ENCODE measurements at places on chromosomes 4 and X.

- ATAC-seq = no peak
Measured at GRCh38 chrX:44202596-44202995, 140.9 kb downstream of the EFHC2 start.

- ATAC-seq = no peak
Measured at GRCh38 chr4:94208918-94209317, 1.3 kb downstream of the SMARCAD1 start.

GRCh38 chr4:67580577-67580976 is 22.1 kb downstream of the STAP1 start:
- no peak for ATAC-seq

- ATAC-seq = no peak
Measured at GRCh38 chr4:114770624-114771023, 172.0 kb downstream of the UGT8 start.

- ATAC-seq = no peak
Measured at GRCh38 chr4:82362565-82362964, 11.2 kb downstream of the HNRNPD start.

- no peak for ATAC-seq
Measured at GRCh38 chr4:80082693-80083092, 9.7 kb upstream of the ANTXR2 start.

- no peak for ATAC-seq
Measured at GRCh38 chr4:72860766-72861165, 208.8 kb downstream of the COX18 start.

DNA sequence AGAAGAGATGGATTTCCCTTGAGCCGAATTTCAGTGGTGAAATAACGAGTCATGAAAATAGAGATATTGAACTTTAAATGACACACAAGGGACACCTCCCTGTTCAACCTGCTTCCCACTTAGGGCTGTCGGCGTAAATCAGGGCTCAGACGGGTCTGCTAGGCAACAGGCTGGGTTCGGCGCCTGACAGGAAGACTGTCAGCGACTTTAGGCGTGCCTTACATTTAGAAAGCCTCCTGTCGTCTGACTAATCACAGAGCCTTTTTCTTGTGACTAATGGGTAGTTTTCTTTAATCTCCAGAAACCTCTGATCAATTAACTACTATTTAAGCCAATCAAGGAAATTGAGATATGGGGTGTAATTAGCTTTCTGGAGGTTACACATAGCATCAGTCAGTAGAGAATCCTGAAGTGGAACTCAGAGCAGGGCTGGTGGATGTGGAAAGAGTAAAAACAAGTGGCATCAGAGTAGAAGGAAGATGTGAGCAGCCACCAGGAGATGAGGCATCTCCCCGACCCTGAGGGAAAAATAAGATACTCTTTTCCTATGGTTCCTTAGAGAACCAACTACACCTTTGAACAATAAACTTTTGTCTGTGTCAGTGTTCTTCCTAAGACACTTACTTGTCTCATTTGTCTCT is 86.2 kb upstream of the HS3ST1 start:
- no peak for ATAC-seq

GRCh38 chrX:47068214-47068613 is 10.0 kb upstream of the RGN start:
- ATAC-seq = no peak

- ATAC-seq = no peak
Measured at GRCh38 chrX:129659141-129659540, 4.4 kb upstream of the APLN start.

- ATAC-seq = no peak
Measured at GRCh38 chr4:151620066-151620465, 140.7 kb downstream of the GATB start.

- ATAC-seq = peak; percentile 95
Measured at GRCh38 chr4:101020956-101021355, 326.4 kb downstream of the PPP3CA start.

DNA sequence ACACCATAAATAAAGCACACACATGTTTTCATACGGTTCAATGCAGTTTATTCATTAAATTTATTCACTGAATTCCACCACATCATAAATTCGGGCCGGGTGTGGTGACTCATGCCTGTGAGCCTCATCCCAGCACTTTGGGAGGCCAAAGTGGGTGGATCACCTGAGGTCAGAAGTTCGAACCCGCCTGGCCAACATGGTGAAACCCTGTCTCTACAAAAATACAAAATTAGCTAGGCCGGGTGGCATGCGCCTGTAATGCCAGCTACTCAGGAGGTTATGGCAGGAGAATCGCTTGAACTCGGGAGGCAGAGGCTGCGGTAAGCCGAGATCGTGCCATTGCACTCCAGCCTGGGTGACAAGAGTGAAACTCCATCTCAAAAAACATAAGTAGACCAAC is 131.6 kb downstream of the PDS5A start:
- ATAC-seq = peak; percentile 54

- ATAC-seq = no peak
Measured at GRCh38 chrX:136827026-136827425, 46.3 kb upstream of the ARHGEF6 start.

DNA sequence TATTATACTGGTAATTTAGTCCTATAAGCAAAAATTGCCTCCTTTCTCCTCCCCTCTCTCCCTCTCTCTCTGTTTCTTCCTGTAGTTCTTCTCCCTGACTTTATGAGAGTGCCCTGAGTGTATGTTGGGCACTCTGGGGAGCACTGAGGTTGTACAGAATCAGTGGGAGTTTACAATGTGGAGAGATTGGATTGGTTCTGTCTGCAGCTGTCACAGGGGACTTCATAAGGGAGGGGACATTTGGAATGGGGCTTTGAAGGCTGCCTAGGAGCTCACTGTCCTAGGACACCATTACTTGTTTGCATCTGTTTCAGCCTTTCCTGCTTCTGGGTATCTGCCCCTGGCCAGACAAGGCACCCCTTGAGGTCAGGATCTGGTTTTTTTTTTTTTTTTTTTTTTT is 22.9 kb downstream of the SH3TC1 start:
- ATAC-seq = peak; percentile 11

GRCh38 chrX:3326681-3327080 is 19.8 kb downstream of the MXRA5 start:
- peak; percentile 77 for ATAC-seq

DNA sequence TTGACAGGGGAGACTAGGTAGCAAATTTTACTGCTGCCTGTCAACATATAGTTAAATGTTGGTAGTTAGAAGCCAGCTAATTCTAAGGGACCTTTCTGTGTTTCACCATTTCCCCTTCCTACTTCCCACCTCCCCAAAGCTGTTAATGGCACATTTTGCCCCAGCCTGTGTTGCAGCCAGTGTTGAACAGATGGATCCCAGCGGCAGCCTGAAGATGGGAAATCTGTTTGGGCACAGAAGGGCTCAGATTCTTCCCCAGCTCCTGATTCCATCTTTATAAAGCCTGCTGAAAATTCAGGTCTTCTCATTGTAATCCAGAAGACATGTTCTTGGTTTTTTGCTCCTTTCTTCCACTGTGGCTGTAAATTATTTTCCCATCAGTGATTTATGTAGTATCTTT is 89.0 kb downstream of the SPRY1 start:
- ATAC-seq = no peak

DNA sequence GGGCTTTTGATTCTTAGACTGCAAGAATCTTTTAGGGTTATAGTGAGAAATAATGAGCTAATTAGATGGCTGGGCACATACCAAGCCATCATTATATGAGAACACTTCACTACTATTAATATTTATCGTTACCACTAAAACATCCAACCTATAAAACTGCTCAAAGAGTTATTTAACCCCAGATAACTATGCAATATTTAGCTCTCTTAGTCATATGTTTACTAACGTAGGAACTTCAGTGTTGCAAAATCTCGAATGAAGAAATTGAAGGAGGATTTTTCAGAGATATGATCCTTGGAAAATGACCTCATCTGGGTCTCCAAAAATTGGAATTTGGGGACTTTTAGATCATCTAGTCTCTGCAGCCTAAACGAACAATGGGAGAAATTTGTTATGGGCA is 265.0 kb upstream of the RPS6KA3 start:
- ATAC-seq = no peak

GRCh38 chr4:10875144-10875799 is 190.7 kb upstream of the CLNK start:
- ATAC-seq = no peak

DNA sequence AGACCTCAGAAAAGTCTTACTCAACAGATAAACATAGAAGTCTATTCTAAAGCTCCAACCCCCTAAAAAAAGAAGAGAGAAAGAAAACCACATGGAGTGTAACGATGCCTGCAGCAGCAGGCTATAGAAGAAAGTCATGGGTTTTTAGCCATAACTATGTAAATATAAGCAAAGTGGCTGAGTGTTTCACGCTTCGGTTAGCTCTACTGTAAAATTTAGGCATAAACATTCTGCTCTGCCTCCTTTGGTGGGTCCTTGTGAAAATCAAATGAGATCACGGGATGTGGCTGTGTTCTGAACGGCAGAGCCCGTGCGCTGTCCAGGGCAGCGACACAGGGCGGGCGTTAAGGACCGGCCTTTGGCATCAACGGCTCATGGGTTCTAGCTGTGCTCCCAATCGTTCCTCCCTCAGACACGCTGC is 78.4 kb downstream of the IRF2 start:
- ATAC-seq = no peak

GRCh38 chr4:114694770-114695169 is 96.2 kb downstream of the UGT8 start:
- no peak for ATAC-seq
